ENCODE measurements at places on chromosomes 2 and 18. TPM values are rescaled to one million over a fixed set of nuclear protein-coding genes. Genes with fewer than 3 reads are reported as not detected.

KYNU gene
- total RNA-seq = 3.3 TPM

FNDC4 gene
- 13.4 TPM for total RNA-seq

EPB41L3 gene
- 34.0 TPM for total RNA-seq

SH3RF3 gene
- total RNA-seq = 11.5 TPM

ASAP2 gene
- total RNA-seq = 44.3 TPM

- DNase-seq = no peak
Observed at GRCh38 chr2:20526160-20526559, 79.3 kb downstream of the RHOB start.

DNA sequence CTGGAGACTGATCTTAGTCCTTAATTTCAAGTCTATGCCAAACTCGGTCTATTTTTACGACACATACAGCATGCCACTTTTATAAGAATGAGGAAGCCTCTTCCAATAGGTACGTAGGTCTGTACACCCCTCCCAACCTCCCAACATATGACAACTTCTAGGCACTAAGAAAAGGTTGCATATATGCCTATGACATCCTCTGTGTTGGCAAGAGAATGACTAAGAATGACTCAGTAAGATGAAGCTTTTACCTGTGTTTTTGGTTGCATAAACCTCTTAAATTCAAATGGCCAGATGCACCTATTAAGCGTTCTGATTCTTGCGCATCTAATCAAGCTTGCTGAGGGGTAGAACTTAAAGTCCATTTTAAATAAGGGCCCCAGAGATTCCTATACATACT is 586.4 kb upstream of the ZEB2 start:
- no peak for DNase-seq

DNA sequence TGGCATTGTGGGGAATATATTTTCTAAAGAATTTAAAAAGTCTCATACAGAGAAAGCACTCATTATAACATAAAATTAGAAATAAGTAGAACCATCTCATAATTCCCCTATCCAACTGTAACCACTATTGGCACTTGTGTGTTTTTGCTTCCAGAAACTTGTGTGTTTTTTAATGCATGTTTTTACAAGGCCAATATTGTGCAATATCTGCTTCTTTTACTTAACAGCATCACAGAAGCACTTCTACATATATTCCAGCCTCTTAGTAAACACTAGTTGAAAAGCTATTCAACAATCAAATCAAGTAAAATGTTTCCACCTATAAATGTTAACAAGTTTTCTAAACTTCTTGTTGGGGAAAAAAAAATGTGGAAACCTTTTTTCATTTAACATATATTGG is 132.7 kb downstream of the LRP2 start:
- DNase-seq = no peak

DNA sequence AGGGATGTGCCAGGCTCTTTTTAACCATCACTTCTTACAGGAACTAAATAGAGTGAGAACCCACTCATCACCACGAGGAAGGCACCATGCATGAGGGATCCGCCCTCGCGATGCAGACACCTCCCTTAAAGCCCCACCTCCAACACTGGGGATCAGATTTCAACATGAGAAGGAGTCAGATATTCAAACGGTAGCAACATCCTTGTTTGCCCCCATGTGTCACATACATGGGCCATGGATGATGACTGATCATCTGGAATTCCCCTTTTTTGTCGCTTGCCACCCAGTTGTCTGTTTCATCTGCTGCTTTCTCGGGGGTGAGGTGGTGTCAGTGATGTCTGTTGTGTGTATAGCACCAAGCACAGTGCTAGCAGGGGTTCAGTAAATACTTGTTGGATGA is 57.9 kb downstream of the NCK2 start:
- no peak for DNase-seq

- DNase-seq = no peak
Observed at GRCh38 chr18:79625195-79625923, 54.2 kb upstream of the CTDP1 start.

- no peak for DNase-seq
Observed at GRCh38 chr2:127570282-127571250, 35.1 kb downstream of the MYO7B start.

GRCh38 chr18:3466872-3467271 is 16.9 kb downstream of the TGIF1 start:
- DNase-seq = no peak

DNA sequence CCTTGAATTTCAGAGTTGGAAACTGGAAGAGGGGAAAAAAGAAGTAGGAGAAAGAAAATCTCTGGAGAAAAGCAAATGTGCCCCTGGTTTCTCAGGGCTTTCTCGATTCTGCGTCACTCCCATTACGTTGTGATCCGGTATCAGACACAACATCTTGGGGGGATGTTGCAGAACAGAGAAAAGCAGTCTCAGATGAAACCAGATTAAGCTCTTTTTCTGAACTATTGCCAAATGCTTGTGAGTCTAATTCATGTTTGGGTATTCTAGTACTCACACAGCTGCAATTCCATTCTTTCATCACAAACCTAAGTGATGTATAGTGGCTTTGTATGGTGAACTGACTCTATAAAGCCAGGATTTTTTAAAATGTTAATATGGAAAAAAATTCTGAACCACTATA is 233.2 kb downstream of the TCF4 start:
- DNase-seq = no peak

GRCh38 chr2:236972491-236973342 is 113.0 kb upstream of the COPS8 start:
- peak; percentile 79 for DNase-seq

DNA sequence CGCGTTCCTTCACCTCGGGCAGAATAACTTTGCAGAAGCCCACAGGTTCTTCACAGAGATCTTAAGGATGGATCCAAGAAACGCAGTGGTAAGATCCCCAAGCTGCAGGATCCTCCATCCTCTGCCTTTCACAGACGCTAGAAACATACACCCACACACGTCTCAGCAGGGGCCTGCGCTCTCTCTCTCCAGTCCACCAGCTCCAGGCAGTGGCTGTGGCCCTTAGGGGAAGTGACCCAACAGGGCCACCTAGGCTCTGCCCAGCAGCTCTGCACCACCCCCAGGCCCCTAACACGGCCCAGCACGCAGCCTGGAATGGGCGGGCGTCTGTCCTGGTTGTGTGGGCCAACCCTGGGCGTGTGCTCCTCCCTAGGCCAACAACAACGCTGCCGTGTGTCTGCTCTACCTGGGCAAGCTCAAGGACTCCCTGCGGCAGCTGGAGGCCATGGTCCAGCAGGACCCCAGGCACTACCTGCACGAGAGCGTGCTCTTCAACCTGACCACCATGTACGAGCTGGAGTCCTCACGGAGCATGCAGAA is 40.4 kb downstream of the ADI1 start:
- DNase-seq = no peak

- no peak for DNase-seq
Observed at GRCh38 chr18:72783530-72783929, 84.3 kb downstream of the NETO1 start.
